ENCODE measurements at places on chromosomes 16 and 17.

GRCh38 chr16:12153662-12154061 lies 177.1 kb downstream of the SNX29 start:
- DNase-seq, result no peak

GRCh38 chr16:17395849-17396480 lies 74.8 kb downstream of the XYLT1 start:
- DNase-seq, result peak; percentile 56

- DNase-seq, result no peak
Observed at GRCh38 chr17:65130832-65131231, 6.3 kb upstream of the RGS9 start.

DNA sequence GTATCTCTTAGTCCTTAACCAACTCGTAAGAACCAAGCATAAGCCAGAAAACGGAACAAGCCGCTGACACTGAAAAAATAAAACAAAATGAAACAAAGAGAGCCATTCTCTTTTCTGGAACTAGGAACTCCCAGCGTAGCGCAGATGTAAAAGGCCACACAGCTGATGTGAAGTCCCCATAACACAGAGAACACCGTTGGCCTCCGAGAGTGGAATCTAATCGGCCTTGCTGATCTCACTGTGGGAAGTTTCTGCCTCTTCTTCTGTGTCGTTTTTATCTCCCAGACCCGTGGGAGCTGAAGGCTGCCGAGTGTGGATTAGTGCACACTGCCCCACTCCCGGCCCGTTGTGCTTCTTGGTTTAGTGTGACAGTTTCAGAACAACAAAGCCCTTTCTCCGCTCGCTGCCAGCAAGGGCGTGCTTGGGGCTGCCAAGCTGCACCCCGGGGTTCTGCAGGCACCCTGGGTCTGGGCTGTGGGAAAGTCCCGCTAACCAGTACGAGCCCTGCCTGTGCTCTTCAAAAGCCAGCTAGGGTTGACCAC lies 21.7 kb downstream of the TTYH2 start:
- no peak for DNase-seq

- no peak for DNase-seq
Observed at GRCh38 chr16:84879569-84880487, 60.0 kb downstream of the CRISPLD2 start.

GRCh38 chr16:85610059-85610445 lies 3.1 kb upstream of the GSE1 start:
- no peak for DNase-seq
